ENCODE measurements at places on chromosomes 6 and 20.

DNA sequence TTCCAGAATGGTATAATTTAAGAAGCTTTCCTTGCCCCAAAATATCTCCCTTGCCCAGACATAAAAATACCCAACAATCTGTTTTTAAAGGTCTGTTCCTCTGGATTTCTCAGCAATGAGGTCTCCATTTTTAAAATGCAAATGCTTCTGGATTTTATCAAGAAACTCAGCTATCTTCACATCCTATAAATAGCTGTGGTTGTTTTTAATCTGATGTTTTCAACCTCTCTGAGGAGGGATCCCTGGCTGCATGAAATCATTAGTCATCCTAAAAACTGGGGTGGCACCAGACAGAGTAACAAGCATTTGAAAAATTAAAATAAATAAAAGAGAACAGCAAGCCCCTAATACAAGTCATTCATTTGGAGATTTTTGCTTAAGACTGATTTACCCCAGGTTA, 168.5 kb upstream of the ID4 start:
- DNase-seq = no peak

GRCh38 chr6:27254566-27254965, 7.1 kb downstream of the PRSS16 start:
- DNase-seq = no peak

GRCh38 chr20:54078296-54078984, 8.0 kb upstream of the BCAS1 start:
- DNase-seq = no peak

- no peak for DNase-seq
Measured at GRCh38 chr6:6738922-6739716, 150.6 kb downstream of the LY86 start.

DNA sequence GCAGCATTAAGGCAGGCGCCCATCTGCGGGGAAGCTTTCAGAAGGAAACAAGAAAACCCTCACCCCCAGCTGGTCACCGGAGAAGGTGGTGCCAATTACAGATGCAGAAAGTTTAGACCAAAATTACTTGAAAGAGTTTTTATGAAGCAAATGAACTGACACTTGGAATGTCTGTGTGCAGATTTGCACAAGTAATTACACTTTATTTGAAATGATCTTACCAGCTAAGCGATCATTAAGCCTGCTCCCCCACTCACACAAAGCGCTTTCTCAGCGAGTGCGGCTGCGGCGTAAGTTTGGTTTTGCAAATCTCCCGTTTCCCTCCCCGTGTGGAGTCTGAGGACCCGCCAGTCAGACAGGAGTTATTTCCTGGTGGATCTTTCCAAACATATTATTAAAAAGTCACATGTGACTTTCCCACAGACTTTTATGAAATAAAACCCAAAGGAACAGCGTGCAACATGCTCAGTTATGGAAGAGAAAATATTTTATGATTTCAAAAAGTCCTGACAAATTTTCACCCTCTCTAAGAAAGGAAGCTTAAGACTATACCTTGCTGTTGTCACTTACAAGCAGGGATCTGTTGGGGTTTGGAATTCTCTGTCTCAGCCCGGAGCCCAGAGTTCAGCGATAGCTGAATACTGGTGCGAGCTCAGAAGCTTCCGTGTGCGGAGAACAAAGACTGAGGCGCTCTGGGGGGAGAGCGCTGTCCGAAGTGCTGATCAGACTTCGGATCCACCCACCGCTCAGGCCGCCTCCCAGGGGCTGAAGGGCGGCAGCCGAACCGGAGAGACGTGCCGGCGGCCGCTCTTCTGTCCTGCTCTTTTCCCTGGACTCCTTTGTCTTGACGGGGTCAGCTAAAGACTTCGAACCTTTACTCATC, 2.7 kb upstream of the MYT1 start:
- DNase-seq = no peak

- no peak for DNase-seq
Measured at GRCh38 chr6:112113918-112114317, 26.5 kb downstream of the FAM229B start.

DNA sequence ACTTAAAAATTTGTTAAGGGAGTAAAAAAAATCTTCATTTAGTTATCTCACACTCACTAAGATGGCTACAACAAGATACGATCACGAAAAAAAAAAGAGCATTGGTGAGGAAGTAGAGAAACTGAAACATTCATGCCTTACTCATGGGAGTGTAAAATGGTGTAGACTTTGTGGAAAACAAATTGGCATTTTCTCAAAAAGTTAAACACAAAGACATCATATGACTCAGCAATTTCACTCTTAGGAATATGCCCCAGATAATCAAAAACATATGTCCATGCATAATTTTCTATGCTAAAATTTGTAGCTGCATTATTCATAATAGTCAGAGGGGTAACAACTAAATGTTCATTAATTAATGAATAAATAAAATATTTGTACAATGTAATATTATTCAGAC, 120.9 kb upstream of the IRAK1BP1 start:
- no peak for DNase-seq

DNA sequence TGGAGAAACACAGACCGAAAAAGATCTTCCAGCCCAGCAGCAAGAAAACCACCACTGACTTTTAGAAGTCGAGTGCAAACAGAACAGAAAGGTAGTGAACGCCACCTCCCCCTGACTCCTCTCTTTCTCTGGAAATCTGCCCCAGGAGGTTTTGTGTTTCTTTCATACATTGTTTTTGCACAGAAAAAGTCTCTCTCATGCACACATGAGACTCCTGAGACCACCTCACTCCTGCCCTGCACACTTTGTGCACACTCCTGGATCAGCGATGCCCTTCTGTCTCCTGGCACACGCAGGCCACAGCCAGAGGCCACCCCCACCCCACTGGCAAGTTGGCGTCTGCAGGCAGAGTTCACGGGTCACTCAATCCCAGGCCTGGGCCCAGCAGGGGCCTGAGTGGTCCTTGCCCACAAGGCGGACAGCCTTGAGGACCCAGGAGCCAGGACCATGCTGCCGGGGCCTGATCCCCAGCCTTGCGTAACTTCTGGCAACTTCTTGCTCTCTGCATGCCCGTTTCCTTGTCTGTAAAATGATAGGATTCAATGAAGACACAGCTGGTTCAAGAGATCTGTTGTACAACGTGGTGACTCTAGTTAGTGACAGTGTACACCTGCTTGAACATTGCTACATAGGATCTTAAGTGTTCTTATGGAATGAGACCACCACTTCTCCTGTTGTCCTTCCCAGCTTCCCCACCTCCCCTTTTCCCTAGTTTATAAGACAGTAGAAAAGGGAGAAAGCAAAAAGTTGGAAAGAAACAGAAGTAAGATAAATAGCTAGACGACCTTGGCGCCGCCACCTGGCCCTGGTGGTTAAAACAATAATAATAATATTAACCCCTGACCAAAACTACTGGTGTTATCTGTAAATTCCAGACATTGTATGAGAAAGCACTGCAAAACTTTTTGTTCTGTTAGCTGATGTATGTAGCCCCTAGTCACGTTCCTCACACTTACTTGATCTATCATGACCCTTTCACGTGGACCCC, 30.2 kb upstream of the CST7 start:
- no peak for DNase-seq

- DNase-seq = no peak
Measured at GRCh38 chr20:63452821-63453523, 19.5 kb downstream of the KCNQ2 start.

- DNase-seq = no peak
Measured at GRCh38 chr6:33633462-33634158, 12.5 kb downstream of the ITPR3 start.

- DNase-seq = no peak
Measured at GRCh38 chr6:235763-236360, 56.4 kb upstream of the DUSP22 start.

DNA sequence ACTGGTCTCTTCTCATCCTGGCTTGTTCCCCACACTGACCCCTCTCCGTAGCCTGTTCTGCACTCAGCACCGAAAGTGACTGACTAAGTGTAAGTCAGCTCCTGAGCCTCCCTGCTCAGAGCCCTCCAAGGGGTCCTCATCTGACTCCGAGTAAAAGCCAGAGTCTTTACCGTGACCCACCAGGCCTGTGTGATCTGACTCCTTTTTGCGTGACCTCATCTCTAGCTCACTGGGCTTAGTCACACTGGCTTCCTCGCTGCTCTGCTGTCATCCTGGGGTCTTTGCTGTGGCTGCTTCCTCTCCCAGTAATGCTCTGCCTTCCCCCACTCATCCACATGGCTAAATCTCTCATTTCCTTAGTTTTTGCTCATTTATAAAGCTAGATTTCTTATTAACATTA, 116.6 kb downstream of the PLCB4 start:
- no peak for DNase-seq

DNA sequence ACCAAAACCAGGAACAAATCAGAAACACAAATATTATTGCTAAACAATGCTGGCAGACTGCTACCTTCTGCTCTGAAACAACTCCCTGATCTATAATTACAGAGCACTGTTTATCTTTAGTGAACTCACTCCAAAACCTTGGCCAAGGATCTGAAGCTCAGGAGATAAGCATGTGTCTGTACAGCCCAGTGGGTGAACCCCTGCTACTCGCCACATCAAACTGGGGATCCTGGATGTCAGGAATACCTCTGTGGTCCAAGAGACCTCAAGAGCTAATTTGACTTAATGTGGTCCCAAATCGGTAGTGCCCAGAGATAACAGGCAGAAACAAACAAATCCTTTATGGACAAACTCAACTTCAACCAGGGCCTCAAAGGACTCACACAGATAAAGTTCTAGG, 381.8 kb downstream of the KIF16B start:
- DNase-seq = no peak

DNA sequence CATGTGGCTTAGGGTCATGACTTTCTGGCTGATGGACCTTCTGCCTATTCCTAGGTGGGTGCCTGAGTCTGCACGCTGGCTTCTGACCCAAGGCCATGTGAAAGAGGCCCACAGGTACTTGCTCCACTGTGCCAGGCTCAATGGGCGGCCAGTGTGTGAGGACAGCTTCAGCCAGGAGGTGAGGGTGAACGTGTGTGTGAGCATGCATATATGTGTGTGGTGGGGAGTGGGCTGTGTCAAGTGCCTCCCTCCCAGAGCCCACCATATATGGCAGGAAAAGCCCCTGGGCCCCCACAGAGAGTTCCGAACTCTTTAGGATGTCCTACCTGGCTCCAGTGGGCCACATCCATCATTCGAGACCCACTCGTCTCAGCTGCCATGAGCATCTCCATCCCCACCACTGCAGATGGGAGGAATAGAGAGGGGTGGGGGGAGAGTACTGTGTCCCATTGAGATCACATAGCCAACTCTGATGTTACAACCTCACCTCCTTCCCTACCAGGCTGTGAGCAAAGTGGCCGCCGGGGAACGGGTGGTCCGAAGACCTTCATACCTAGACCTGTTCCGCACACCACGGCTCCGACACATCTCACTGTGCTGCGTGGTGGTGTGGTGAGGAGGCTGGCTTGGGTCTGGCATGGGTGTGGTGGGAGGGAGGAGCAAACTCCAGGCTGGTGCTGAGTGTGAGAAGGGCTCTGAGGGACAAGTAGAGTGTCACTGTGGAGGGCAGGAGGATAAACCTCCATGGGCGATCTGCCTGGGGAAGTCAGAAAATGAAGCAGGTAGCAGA, 3.2 kb downstream of the SLC22A7 start:
- no peak for DNase-seq

- DNase-seq = no peak
Measured at GRCh38 chr20:51918561-51918960, 116.2 kb upstream of the SALL4 start.

GRCh38 chr20:23477223-23477622, 13.7 kb upstream of the CST8 start:
- no peak for DNase-seq
